ENCODE measurements at places on chromosomes 7 and 10. TPM values are rescaled to one million over a fixed set of nuclear protein-coding genes. Genes with fewer than 3 reads are reported as not detected.

The CALCR gene
- polyA plus RNA-seq: 11.8 TPM

The AOAH gene
- not detected for polyA plus RNA-seq

DNA sequence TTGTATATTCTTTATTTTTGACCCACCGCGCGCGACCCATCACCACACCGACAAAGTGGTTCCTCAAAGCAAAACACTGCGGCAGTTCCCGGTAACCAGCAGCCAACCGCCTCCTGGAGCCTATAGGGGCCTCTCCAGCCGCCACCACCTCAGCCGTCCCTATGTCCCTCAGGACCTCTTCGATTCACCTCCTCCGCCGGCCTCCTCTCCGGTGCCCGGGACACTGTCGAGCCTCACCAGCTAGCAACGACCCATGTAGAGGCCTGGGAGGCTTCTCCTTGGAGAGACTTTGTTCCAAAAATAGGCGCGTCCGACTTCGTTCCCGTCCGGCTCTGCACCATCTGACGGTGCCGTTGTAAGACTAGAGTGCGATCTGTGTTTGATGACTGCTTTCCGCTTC, 158.8 kb downstream of the HGF start:
- DNase-seq: no peak

GRCh38 chr10:14397066-14397465, 66.3 kb upstream of the FRMD4A start:
- DNase-seq: peak; percentile 76

- DNase-seq: no peak
Observed at GRCh38 chr7:37694208-37695094, 10.9 kb downstream of the GPR141 start.

The SLC26A5 gene
- not detected for polyA plus RNA-seq

The CTAGE15 gene
- polyA plus RNA-seq: not detected

DNA sequence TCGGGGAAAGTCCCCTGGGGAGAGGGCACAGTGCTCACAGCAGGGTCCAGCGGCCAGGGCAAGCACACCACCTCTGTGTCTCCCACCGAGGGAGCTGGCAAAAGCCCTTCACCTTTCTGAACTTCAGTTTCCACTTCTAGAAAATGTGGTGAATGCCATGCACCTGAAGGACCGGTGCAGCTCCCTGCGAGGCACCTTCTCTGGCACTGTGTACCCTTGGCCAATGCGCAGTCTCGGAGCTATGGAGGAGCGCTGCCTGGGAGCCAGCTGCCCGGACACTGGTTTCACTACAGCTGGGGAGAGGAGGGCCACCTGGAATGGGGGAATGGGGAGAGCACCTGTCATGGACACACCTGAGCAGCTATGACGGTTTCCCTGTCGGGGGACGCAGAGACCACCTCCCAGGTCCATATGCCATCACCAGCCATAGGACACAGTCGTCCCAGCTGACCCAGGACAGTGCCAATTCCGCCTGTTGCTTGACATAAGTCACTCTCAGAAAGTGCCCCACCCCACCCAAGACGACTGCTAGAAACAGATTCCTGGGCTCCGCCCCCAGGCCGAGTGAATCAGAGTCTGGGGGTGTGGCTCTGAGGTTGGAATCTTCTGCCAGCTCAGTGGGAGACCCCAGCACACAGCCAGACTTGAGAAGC, 16.8 kb downstream of the RASGEF1A start:
- DNase-seq: no peak

GRCh38 chr7:2063563-2064260, 169.0 kb downstream of the MAD1L1 start:
- peak; percentile 56 for DNase-seq

GRCh38 chr10:99329304-99329553, at the start of gene CNNM1:
Gene CNNM1 (plus strand): TSS chr10:99329356. CDS start chr10:99329388, 32 bp downstream.
- DNase-seq: no peak

DNA sequence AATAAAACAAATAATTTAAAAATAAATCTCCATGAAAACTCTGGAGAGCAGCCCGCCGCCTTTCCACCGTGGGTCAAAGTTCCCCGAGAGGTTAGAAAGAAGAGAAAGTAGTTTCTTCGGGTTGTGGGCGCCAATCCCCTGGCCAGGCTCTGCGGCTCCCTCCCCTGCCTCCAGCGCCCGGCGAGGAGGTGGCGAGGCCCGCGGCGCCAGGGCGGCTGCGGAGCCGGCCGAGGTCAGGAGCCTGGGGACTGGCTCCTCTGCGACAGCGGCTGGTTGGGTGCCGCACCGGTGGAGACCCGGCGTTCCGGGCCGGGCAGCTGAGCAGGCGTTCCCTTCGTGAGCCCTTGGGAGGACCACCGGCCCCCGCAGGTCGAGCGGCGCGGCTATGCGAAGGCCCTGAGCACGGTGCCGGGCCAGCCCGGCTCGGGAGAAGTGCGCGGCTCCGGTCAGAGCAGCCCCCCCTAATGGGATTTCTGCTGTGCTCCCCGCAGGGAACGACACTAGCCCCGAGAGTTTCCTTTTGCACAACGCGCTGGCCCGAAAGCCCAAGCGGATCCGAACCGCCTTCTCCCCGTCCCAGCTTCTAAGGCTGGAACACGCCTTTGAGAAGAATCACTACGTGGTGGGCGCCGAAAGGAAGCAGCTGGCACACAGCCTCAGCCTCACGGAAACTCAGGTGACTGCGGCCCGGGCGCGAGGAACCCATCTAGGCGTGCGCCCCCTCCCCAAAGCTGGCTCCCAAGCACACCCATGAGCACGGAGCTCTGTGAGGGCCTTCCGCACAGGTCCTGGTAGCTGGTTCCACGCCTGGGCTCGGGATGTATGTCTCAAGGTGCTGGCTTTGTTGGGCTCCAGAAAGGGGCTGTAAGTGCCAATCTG, 2.8 kb downstream of the EMX2 start:
- no peak for DNase-seq

The LIPJ gene
- polyA plus RNA-seq: not detected

- no peak for DNase-seq
Observed at GRCh38 chr10:26314265-26315013, 97.9 kb downstream of the GAD2 start.

The LAMB1 gene
- 115 TPM for polyA plus RNA-seq

DNA sequence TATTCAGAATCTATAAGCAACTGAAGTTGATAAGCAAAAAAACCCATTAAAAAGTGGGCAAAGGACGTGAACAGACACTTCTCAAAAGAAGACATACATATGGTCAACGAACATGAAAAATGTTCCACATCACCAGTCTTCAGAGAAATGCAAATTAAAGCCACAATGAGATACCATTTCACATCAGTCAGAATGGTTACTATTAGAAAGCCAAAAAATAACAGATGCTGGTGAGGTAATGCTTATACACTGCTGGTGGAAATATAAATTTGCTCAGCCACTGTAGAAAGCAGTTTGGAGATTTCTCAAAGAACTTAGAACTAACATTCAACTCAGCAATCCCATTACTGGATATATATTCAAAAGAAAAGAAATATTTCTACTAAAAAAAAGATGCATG, 332.8 kb upstream of the PLXDC2 start:
- DNase-seq: no peak

The LRMDA gene
- polyA plus RNA-seq: 4.8 TPM

DNA sequence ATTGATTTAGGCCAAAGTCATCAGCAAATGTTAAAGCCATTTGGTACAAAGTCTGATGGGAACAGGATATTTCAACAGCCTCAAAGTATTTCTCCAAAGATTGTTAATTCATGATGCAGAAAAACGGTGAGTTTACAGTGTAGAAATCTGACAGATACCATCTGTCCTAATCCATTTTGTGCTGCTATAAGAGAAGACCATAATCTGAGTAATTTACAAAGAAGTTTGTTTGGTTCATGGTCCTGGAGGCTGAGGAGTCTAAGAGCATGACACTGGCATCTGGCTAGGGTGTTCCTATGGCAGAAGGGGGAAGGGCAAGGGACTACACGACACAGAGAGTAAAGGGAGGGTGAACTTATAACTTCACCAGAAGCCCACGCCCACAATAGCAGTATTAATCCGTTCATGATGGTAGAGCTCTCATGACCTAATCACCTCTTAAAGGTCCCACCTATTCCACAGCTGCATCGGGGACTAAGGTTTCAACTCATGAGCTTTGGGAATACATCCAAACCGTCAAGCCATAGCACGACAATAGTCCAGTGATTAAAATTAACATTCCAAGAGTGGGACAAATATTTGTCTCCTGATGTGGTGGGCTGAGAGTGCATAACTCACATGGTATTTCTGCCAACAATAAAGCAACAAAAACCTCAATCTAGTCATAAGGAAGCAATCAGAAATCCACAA, 298.6 kb upstream of the AKR1E2 start:
- DNase-seq: no peak

DNA sequence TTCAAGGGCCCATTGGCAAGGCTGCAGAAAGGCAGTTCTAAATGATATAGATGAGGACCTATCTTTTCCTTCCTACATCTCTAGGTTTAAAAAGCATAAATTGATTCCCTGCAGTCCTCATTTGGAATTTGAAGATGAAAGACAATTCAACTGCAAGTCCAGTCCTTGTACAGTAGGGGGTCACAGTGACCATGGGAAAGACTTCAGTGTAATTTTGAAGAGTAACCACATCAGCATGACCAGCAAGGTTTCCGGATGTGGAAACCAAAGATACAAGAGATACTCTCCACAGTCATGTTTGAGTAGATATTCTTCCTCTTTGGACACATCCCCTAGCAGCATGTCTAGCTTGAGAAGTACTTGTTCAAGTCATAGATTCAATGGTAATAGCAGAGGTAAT, 539.3 kb upstream of the TEX47 start:
- DNase-seq: no peak

- no peak for DNase-seq
Observed at GRCh38 chr7:54831046-54831643, 72.1 kb upstream of the SEC61G start.

- no peak for DNase-seq
Observed at GRCh38 chr7:159062569-159062968, 82.1 kb downstream of the VIPR2 start.

DNA sequence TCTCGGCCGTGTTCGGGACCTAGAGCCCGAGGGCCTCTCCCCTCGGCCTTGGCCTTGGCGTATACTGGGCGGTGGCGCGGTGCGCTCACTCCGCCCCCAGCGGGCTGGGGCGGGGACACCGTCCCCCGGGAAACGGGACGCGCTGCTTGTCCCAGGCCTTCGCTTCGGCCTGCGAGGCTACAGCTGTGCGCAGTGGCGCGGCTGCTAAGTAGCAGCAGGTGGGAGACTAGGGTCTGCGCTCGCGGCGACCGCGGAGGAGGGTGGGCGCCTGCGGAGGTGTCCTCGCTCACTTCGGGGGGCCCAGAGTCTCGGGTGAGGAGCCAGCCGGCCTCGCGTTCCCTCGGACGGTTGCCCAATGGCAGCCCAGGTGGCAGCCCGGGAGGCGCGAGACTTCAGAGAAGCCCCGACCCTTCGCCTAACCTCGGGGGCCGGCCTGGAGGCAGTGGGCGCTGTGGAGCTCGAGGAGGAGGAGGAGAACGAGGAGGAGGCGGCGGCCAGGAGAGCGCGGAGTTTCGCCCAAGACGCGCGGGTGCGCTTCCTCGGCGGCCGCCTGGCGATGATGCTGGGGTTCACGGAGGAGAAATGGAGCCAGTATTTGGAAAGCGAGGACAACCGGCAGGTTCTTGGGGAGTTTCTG, at the start of gene DNAH11:
TSS of gene DNAH11 (plus strand) at position 149 of the 637 bp plus-strand sequence. CDS start at position 356, 207 bp downstream.
- peak; percentile 15 for DNase-seq

GRCh38 chr7:132791036-132791435, 214.8 kb upstream of the PLXNA4 start:
- DNase-seq: no peak

- DNase-seq: no peak
Observed at GRCh38 chr7:76191783-76192240, 9.9 kb upstream of the SRRM3 start.

GRCh38 chr7:107593025-107593410, 13.0 kb downstream of the BCAP29 start:
- no peak for DNase-seq

DNA sequence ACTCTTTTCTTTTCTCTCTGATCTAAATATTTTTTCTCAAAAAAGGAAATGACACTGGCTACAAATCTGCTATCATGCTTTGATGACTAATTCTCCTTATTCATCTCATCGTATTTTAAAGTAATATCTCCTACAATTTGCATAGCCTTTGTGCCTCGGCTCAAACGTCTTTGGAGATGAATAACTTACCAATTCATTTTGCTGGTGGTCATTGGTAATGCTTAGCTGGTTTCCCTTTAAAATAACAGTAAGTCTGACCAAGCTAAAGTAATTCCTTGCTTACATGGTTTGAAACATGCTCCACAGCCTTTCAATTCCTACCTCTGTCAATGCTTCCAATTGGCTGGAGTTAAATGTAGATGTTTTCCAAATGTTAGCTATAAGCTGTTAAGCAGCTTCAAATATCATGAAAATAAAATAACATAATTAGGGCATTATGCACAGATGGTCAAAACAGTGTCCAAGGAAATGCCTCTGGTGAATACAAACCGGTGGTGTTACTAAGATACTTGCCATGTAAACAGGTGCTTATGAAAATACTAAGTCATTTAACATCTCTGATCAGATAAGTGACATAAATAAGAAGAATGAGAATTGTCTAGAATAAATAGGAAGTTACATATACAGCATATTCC, 435.0 kb downstream of the POM121L12 start:
- DNase-seq: no peak

The NMT2 gene
- polyA plus RNA-seq: not detected

- DNase-seq: no peak
Observed at GRCh38 chr10:72085864-72086465, 2.4 kb downstream of the SPOCK2 start.

The CLRN3 gene
- not detected for polyA plus RNA-seq

- no peak for DNase-seq
Observed at GRCh38 chr7:30142710-30143109, 7.9 kb downstream of the MTURN start.

- DNase-seq: no peak
Observed at GRCh38 chr7:13047061-13047460, 359.6 kb downstream of the ARL4A start.
